Astrocyte (in vitro differentiated cells and primary cell): ENCODE measurements at places on chromosomes 2 and 18.

GRCh38 chr2:230847883-230848388 is 16.8 kb upstream of the ITM2C start:
- peak; percentile 59 for DNase-seq

DNA sequence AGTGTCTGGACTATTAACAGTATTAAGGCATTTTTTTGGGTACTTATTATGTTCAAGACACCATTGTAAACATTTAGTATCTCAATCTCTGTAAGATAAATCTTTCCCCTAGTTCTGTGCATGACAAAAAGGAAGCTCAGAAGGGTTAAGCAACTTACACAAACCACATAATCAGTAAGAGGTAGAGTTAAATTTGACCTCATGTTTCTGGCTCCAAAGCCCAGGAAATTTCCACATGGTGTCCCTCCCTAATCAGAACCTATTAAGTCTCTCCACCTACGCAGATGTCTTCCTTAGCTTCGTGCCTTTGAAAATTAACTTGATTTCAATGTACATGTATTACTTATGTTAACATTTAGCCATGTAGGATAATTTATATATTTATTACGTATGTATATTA is 2.0 kb downstream of the MFSD6 start:
- DNase-seq, result no peak

DNA sequence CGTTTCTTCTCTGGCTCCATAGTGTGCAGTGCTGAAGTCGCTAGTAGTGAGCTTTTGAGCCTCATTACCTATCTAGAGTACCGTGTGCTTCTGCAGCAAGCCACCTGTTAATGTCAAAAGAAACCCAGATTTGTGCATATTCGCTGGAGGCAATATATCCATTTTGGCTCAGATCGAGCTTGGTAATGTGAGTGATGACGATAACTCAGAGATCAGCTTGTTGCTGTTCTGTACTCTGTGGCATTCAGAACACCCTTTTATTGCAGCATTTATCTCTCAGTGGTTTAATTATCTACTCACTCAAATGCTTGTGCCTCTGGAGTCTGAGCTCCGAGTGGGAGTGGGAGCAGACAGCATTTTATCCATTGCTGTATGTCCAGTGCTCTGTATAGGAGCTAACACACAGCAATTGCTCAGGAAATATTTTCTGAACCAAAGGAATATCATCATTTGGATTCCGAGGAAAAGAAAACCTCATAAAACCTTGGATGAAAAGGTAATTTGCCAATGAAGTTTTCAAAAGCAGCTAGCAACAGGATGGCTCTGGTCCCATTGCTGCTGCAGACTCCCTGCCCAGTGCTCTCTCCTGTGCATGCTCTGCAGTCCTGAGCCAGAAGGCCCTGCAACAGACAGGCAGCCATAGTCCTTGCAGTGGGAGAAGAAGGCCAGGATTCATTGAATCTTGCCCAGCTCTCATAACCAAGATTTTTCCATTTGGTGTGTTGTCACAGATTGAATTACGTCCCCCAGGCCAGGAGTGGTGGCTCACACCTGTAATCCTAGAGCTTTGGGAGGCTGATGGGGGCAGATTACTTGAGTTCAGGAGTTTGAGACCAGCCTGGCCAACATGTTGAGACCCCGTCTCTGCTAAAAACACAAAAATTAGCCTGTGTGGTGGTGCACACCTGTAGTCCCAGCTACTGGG is 183.8 kb downstream of the MYCN start:
- no peak for DNase-seq

DNA sequence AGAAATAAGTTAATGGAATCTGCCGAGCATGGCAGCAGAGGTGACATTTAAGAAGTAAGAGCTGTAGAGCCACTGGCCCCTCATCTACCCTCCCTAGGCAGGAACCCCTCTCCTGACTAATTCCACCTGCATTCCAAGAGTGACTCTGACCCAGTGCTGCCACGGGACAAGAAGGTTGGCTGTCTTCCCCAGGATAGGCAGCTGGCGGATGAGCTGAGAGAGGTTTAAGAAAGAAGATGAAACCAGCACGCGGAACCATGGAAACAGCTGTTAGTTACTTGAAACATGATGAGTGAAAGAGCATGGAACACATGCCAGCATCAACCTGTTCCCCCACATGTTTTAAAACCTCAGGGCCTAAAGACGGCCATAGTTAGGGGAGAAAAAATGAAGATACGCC is 74.1 kb downstream of the RND3 start:
- no peak for DNase-seq

DNA sequence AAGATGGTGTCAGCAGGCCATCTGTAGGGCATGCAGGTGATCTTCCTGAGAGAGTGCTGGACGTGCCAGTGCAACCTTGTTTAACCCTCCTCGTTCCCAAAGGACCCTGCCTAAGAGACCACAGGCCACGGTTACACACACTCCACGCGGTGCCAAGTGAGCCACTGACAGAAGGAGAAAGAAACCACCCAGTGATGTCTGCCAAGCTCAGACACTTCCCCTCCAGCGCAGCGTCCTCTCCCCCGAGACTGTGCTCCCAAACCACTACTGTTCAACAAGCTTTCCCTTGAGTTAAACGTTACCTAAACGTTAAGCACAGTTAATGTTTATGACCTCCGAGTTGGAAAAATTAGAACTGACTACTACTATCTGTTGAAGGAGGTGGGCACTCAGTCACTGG is 119.1 kb upstream of the NCK2 start:
- no peak for DNase-seq

- DNase-seq, result peak; percentile 87
Observed at GRCh38 chr18:36711813-36712444, 116.9 kb downstream of the TPGS2 start.

DNA sequence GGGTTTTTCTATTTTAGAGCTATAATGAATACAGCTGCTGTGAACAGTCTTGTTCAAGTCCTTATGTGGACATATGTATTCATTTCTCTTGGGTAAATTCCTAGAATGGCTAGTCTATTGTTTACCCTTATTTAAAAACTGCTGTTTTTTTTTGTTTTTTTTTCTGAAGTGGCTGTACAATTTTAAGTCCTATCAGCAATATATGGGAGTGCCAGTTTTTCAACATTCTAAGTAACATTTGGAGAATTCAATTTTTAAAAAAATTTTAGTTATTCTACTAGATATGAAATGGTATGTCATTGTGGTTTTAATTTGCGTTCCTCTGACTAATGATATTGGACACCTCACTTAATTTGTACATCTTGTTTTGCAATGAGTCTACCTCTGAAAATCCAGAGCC is 349.7 kb downstream of the SATB2 start:
- peak; percentile 32 for DNase-seq

GRCh38 chr2:215727507-215728503 is 285.5 kb downstream of the MREG start:
- DNase-seq, result peak; percentile 89

DNA sequence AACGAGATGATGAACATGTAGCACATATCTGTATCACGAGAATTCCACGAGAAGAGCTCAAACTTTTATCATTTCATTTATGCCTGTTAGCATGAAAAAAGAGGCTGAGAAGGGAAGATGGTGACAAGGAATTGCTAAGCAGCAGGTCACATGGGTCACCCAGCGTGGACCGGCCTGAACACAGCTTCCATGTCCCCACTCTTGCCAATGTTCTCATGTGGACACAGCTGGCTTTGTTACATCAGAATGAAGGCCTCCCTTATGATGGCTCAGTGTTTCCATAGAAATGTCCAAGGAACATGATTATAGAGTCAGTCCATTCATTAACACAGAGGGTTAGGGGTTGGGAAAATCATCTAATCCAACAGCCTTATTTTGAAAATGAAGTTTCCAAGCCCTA is 215.4 kb downstream of the CMPK2 start:
- DNase-seq, result no peak

- no peak for DNase-seq
Observed at GRCh38 chr2:104889960-104890684, 36.2 kb downstream of the POU3F3 start.

GRCh38 chr18:2409906-2410305 is 161.4 kb downstream of the METTL4 start:
- DNase-seq, result no peak

DNA sequence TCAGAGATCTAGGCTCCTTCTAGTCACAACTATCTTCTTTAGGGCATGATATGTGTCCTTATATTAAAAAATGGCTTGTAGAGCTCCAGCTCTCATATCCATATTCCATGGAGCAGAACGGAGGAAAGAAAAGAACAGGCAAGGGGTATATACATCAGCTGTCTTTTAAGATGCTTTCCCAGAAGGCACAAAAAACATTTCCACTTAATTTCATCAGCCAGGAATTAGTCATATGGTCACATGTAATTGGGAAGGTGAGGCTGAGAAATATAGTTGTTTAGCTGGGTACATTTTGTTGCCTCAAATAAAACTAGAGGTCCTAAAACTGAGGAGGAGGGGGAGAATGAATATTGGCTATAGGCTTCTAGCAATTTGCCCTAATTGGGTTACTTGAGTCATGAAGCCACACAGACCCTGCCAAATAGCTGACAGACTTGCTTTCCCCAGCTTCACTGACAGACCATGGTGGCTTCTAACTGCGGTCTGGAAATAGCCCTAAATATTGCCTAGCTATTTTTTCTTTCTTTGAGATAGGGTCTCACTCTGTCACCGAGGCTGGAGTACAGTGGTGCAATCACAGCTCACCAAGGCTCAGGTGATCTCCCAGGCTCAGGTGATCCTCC is 20.0 kb downstream of the MAIP1 start:
- DNase-seq, result no peak

DNA sequence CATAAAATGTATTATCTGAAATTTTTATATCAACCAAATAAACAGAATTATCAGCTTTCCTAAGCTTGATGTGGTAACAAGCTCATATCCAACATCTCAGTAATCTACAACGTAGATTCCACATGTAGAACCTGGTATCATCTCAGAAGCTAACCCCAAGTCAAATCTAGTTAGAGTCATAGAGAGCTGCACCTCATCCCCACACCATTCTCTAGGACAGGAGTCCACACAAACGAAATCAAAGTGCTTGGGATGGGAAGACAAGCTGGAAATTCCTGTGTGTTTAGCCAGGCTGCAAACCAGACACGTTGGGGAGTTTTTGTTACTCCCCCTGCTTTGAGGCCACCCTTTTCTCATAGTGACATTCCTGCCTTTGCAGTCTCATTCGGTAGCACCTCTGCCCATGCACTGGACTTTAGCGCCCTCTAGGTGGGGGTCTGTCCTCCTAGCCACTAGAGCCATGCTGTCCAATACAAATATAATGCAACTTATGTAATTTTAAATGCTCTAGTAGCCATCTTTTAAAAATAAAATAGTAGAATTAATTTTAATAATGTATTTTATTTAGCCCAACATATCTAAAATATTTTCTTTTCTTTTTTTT is 28.1 kb upstream of the SATB2 start:
- DNase-seq, result peak; percentile 37

GRCh38 chr2:201264472-201265173 is 4.3 kb downstream of the CASP8 start:
- no peak for DNase-seq

GRCh38 chr2:157191186-157191585 is 66.3 kb upstream of the GALNT5 start:
- no peak for DNase-seq

DNA sequence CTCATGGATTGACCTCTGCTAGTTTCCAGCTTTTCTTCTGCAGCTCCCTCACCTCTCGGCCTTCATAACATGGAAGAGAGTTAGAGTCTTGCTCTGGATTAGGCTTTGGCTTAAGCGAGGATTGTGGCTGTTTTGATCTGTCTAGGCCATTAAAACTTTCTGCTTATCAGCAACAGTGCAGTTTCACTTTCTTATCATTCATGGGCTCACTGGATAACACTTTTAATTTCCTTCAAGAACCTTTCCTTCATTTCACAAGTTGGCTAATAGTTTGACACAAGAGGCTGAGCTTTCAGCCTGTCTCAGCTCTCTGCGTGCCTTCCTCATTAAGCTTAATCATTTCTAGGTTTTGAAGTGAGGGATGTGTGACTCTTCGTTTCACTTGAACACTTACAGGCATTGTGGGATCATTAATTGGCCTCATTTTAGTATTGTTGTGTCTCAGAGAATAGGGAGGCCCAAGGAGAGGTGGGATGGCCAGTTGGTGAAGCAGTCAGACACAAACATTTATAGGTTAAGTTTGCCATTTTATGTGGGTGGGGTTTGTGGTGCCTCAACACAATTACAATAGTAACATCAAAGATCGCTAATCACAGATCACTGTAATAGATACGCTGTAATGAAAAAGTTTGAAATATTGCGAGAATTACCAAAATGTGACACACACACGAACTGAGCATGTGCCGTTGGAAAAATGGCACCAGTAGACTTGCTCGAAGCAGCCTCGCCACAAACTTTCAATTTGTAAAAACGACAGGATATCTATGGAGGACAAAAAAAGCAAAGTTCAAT is 129.3 kb downstream of the ZNF236 start:
- DNase-seq, result no peak

- DNase-seq, result no peak
Observed at GRCh38 chr2:34107811-34108210, 508.7 kb upstream of the FAM98A start.

GRCh38 chr2:68302281-68302875 is 17.4 kb downstream of the CNRIP1 start:
- no peak for DNase-seq

GRCh38 chr2:122136056-122136455 is 380.6 kb downstream of the TSN start:
- no peak for DNase-seq

- peak; percentile 65 for DNase-seq
Observed at GRCh38 chr18:29383311-29384273, 1206.7 kb upstream of the CDH2 start.

DNA sequence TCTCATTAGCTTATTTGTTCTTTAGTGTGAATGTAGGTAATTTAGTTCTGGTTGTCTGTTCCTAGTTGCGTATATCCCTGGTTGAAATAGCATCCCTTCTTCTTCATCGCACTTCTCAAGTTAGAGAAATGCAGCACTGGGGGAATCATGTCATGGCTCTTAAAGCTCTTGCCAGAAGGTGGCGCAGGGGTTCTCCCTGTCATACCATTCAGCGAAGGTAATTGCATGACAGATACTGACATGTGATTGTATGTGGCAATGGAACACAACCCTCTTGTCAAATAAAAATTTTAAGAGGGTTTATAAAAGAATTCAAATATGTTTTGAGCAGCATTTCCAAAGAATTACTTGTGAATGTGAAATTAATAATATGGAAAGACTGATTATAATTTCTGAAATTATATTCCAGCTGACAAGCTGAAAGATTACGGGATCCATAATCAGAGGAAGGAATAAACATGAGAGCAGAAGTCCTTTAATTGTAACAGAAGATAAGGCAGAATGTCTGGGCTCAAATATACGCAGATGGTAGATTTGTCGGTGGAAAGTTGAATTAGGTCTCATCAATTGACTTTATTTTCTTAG is 411.7 kb downstream of the DSEL start:
- peak; percentile 52 for DNase-seq

GRCh38 chr2:186617771-186618170 is 27.9 kb downstream of the ITGAV start:
- DNase-seq, result no peak

GRCh38 chr2:217851191-217852020 is 151.4 kb downstream of the TNS1 start:
- DNase-seq, result peak; percentile 70
